Aorta (tissue), 5 donors: ENCODE measurements at places on chromosomes 2 and 18. TPM values are rescaled to one million over a fixed set of nuclear protein-coding genes. Genes with fewer than 3 reads are reported as not detected.

Gene EPG5
- 28.4 TPM for total RNA-seq

Gene WDFY1
- 56.5 TPM for total RNA-seq

Gene ACTR3
- 222 TPM for total RNA-seq

Gene PLEKHH2
- total RNA-seq: 38.0 TPM

- H3K27ac ChIP-seq: no peak overlapping the region
- no peak overlapping the region for H3K4me3 ChIP-seq
- H3K36me3 ChIP-seq: peaks cover 2% of the 10 kb centered on the region
- no peak for DNase-seq
- no peaks in the 10 kb centered on the region for H3K27me3 ChIP-seq
These were observed 303.9 kb downstream of the ZNF407 start for GRCh38 chr18:74901362-74902146.

GRCh38 chr2:69576880-69577279 is 66.7 kb downstream of the AAK1 start:
- H3K27ac ChIP-seq: no peak overlapping the region
- no peaks in the 10 kb centered on the region for H3K36me3 ChIP-seq
- H3K4me1 ChIP-seq: no peaks in the 10 kb centered on the region
- no peaks in the 10 kb centered on the region for H3K27me3 ChIP-seq
- H3K4me3 ChIP-seq: no peak overlapping the region

DNA sequence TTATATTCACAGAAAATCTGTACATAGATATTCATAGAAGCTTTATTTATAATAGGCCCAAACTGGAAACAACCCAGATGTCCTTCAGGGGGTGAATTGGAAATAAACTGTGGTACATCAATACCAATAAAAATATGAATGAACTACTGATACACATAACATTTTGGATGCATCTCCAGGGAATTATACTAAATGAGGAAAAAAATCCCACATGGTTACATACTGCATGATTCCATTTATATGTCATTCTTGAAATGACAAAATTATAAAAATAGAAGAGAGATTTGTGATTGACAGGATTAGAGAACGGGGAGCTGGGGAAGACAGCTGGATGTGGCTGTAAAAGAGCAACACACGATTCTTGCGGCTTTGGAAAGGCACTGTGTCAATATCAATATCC is 435.0 kb downstream of the TMEM182 start:
- no peak overlapping the region for H3K27ac ChIP-seq
- H3K27me3 ChIP-seq: no peaks in the 10 kb centered on the region
- no peaks in the 10 kb centered on the region for H3K36me3 ChIP-seq

- no peak overlapping the region for H3K27ac ChIP-seq
- H3K36me3 ChIP-seq: peaks cover 2% of the 10 kb centered on the region
- no peak overlapping the region for H3K4me3 ChIP-seq
- no peak for DNase-seq
- peaks cover 2% of the 10 kb centered on the region for H3K4me1 ChIP-seq
These were observed 90.8 kb upstream of the ZFP36L2 start for GRCh38 chr2:43317194-43317593.

DNA sequence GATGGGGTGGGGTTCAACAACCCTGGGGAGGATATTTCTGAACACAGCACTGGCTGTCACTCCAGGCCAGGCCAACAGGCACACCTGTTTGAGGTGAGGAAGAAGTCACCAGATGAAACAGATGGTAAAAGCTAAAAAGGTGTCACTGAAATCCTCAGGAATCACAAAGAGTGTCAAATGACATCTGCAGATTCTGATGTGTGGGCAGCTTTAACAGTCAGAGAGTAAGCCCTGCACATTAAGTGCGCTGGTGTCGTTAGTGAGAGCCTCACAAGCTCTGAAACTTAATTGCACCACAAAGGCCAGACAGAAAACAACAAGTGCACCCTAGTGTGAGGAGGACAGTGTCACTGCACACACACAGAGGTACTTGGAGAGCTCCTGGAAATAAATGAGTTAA is 13.6 kb downstream of the FLACC1 start:
- H3K4me3 ChIP-seq: no peak overlapping the region
- no peak for DNase-seq
- H3K4me1 ChIP-seq: no peaks in the 10 kb centered on the region

DNA sequence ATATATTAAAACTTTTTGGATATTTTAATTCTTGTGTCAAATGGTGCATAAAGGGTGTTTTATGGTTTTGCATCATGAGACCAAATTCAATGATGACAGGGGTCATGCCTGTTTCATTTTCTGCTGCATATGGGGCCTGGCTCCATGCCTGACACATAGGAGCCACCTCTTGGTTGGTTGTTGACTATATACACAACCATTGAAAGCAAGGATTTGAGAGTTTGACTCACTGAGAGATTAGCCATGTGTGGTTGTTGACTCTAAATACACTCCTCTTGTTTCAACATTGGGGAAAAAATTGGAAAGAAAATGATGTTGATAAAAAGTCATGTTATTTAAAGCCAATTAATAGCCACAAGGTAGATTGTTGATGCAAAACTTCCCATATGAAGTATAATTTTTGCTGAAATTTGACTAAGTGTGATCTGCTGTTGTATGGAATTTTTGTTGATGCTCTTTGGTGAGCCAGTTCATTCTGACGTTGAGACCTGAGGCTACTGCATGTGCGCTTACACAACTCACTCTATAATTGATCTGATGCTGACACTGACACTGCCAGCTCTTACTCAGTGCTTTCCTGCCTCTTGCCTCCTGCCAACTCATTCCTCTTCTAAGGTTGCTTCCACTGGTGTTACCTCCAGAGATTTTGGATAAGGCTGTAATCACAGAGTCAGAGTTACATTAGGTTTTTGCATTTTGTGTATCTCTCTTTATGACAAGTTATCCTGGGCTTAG is 446.2 kb upstream of the SLC14A2 start:
- no peak overlapping the region for H3K27ac ChIP-seq
- H3K27me3 ChIP-seq: no peaks in the 10 kb centered on the region
- H3K4me3 ChIP-seq: no peak overlapping the region
- no peaks in the 10 kb centered on the region for H3K4me1 ChIP-seq
- no peak for DNase-seq

- no peak overlapping the region for H3K27ac ChIP-seq
- no peaks in the 10 kb centered on the region for H3K27me3 ChIP-seq
- no peaks in the 10 kb centered on the region for H3K36me3 ChIP-seq
- no peak for DNase-seq
- H3K4me1 ChIP-seq: no peaks in the 10 kb centered on the region
These were observed 92.6 kb upstream of the FAM117B start for GRCh38 chr2:202542142-202542541.

DNA sequence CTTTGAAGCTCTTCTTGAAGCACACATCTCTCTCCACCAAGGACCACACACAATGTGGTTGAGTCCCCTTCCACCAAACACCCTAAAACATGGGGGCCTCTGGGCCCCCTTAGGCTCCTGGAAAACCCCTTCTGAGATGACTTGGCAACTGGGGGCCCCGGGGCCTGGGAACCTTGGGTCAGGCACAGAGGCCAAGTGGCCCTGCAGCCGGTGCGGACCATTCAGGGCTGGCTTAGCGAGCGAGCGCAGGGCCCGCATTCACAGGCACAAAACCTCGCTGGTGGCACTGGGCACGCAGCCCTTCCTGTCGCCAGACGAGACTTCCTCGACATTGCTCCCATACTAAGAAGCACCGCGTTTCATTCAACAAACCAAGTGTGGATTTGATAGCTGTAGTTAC is 111.2 kb upstream of the ID2 start:
- no peak overlapping the region for H3K27ac ChIP-seq
- H3K4me1 ChIP-seq: no peaks in the 10 kb centered on the region
- no peaks in the 10 kb centered on the region for H3K27me3 ChIP-seq
- no peak overlapping the region for H3K4me3 ChIP-seq
- H3K36me3 ChIP-seq: no peaks in the 10 kb centered on the region
- DNase-seq: no peak
